Breast epithelium (tissue), 4 donors: ENCODE measurements at places on chromosomes 16 and 17. TPM values are rescaled to one million over a fixed set of nuclear protein-coding genes. Genes with fewer than 3 reads are reported as not detected.

Gene MPP3
- 24.2 TPM for total RNA-seq

Gene LPO
- not detected for total RNA-seq

Gene GJC1
- 4.3 TPM for total RNA-seq

Gene LIMD2
- total RNA-seq = 6.1 TPM

Gene MYH8
- not detected for total RNA-seq

Gene MIEF2
- total RNA-seq = 9.8 TPM

Gene CCL14
- total RNA-seq = 31.5 TPM

Gene CFAP20
- total RNA-seq = 30.5 TPM

Gene KRT28
- not detected for total RNA-seq

Gene GDPD1
- 4.8 TPM for total RNA-seq

Gene RGS9
- total RNA-seq = 5.0 TPM

Gene ARSG
- 9.5 TPM for total RNA-seq

DNA sequence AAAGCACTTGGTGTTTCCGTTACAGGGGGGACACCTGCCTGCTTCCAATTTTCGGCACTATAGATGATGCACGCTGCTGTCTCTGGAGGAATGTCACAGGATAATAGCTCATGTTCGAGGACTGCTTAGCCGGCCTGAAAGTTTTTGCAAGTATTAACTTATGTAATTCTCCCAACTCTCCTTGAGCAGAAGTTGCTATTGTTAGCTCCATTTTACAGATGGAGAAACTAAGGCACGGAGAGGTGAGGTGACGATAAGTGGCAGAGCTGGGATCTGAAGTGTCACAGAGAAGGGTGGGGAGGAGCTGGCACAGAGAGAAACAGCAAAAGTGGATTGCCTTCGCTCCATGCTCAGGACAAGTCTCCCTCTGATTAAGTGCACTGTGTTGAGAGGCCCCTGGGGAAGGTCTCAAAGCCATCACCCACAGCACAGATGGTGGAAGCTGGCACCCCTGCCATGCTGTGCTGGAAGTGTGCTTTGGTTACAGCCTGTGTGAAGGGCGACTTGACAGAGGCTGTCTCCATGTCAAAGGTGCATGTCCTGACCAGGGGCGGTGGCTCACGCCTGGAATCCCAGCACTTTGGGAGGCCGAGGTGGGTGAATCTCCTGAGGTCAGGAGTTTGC lies 40.8 kb upstream of the MEAK7 start:
- no peaks in the 10 kb centered on the region for H3K36me3 ChIP-seq
- no peak for DNase-seq
- no peak overlapping the region for H3K27ac ChIP-seq
- no peaks in the 10 kb centered on the region for H3K4me1 ChIP-seq

DNA sequence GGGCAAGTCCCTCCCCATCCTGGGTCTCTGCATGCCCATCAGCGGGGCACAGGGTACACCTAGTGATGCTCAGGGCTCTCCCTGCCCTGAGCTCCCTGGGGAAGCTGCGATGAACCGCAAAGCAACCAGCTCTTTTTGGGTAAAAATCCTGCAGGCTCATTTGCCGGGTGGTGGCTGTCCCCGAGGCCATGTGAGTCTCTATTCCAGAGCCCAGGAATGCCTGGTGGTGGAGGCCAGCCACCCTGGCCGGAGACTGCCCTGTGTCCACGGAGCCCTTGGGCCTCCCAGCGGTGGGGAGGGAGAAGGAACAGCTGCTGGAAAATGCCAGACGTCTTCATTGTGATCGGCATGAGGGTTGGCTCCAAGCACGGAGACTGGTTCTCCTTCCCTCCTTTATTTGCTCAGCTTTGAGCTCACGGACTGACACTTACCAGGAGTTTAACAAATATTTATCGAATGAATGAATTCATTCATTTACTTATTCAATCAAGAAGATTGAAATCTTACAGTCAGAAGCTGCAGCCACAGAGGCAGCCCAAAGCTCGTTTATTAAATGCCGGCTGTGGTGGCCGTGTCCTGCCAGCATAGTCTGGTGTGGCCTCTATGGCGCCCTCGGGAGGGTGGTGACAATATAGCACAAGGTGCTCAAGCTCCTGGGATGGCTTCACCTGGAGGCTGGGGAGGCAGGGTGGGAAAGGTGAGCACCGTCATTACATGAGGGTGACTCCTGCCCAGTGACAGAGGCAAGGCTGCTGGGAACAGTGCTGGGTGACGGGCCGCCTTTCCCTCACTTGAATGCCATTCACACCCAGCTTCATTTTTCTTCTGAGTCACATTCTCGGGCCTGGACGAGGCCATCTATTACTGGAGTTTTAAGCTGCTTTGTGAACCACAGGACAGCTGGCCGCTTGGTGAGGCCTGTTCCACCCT lies 31.1 kb upstream of the JPH3 start:
- no peaks in the 10 kb centered on the region for H3K4me1 ChIP-seq
- H3K27me3 ChIP-seq = peaks cover 10% of the 10 kb centered on the region
- peak; percentile 71 for DNase-seq
- H3K36me3 ChIP-seq = no peaks in the 10 kb centered on the region

- peak; percentile 93 for DNase-seq
- no peaks in the 10 kb centered on the region for H3K36me3 ChIP-seq
- no peaks in the 10 kb centered on the region for H3K4me1 ChIP-seq
- H3K27me3 ChIP-seq = no peaks in the 10 kb centered on the region
- peak within 1 kb of the TSS; percentile 91 for H3K27ac ChIP-seq
- peak within 1 kb of the TSS; percentile 72 for H3K4me3 ChIP-seq
Measured at GRCh38 chr17:50547035-50547735, at the start of gene SPATA20. Gene SPATA20, plus strand, starts transcription at chr17:50547174. Its CDS starts 35 bp downstream, at chr17:50547209.

- no peak for DNase-seq
- H3K27me3 ChIP-seq = no peaks in the 10 kb centered on the region
- no peak overlapping the region for H3K27ac ChIP-seq
Measured at GRCh38 chr16:12535535-12536411, 267.9 kb downstream of the CPPED1 start.

DNA sequence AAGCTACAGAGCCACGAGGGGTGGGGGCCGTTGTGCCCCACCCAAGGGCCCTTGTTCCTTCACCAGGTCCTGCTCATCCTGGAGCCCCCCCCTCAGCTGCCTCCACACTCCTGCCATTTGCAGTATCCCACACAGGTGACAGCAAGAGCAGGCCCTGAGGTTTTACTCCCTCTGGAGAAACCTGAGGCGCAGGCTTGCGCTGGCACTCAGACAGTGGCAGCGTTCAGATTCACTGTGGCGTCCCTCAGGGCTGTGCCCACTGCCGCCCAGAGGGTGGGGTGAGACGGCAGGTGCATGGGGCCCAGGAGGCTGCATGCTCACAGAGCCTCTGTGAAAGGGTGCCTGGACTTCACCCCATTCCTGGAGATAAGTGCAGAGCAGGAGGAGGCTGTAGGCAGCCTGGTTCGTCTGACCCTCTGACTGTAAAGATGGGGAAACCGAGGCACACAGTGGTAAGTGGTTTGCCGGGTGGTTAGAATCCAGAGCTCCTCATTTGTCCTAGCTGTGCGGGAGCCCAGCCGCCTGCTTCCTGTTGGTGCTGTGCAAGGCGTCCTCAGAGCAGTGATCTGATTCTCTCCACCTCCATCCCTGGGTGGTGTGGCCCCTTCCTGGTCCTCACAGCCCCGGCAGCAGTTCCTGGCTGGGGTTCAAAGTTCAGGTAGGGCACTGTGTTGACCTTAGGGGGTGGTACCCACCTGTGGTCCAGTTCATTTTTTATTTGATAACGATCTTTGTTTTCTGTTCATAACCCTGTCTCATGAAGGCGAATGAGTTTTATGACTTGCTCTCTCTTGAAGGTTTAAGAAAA lies 1.6 kb downstream of the SPIRE2 start:
- no peak overlapping the region for H3K4me3 ChIP-seq
- H3K36me3 ChIP-seq = no peaks in the 10 kb centered on the region
- DNase-seq = no peak
- H3K27ac ChIP-seq = no peak overlapping the region
- no peaks in the 10 kb centered on the region for H3K27me3 ChIP-seq

DNA sequence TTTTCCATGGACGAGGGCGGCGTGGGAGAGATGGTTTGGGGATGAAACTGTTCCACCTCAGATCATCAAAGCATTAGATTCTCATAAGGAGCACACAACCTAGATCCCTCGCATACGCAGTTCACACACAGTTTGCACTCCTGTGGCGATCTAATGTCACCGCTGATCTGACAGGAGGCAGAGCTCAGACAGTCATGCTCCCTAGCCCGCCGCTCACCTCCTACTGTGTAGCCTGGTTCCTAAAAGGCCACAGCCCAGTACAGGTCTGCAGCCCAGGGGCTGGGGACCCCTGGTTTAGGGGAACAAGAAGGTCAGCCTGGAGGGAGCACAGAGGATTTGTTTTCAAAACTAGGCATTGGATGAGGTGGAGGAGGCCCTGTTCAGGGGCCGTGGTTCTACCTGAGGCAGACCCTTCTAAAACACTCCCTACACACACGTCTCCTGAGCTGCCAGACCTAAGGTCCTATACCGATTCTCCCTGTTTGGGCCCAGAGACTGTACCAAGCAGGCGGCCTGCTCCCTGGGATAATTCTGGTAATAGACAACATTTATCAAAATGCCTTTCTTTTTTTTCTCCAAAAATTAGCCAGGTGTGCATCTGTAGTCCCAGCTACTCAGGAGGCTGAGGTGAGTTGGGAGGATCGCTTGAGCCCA lies 38.6 kb downstream of the AXIN2 start:
- H3K27me3 ChIP-seq = no peaks in the 10 kb centered on the region
- H3K4me3 ChIP-seq = no peak overlapping the region
- DNase-seq = no peak
- H3K4me1 ChIP-seq = no peaks in the 10 kb centered on the region

- H3K27ac ChIP-seq = no peak overlapping the region
- H3K4me1 ChIP-seq = no peaks in the 10 kb centered on the region
- no peaks in the 10 kb centered on the region for H3K27me3 ChIP-seq
- no peaks in the 10 kb centered on the region for H3K36me3 ChIP-seq
- DNase-seq = no peak
Measured at GRCh38 chr16:74268372-74268782, 28.2 kb upstream of the PSMD7 start.

DNA sequence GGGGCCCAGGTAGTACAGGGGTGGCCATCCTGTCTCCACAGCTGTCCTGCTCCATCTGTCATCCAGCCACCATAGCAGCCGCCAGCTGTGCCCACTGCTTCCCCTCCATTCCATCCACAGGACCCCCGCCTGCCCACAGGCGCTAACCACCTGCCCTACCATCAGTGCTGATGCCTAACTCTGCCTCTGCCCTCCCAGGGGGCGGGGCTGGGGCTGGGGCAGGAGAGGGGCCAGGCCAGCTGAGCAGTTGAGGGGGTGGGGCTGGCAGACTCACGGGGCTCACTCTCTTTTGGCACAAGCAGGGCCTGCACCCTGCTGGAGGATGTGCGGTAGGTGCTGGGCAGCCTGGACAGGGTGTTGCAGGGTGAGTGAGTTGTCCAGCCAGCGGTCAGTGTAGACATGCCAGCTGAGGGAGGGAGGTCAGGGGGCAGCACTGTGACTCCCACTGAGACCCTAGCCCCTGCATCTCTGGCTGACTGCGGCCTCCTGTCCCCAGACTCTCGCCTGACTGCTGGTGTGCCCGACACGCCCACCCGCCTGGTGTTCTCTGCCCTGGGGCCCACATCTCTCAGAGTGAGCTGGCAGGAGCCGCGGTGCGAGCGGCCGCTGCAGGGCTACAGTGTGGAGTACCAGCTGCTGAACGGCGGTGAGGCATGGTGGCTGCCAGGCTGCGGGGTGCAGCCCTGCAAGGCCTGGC lies 9.6 kb downstream of the GALK1 start:
- H3K27me3 ChIP-seq = no peaks in the 10 kb centered on the region
- H3K4me3 ChIP-seq = no peak overlapping the region
- peaks cover 5% of the 10 kb centered on the region for H3K36me3 ChIP-seq
- no peak for DNase-seq
- H3K4me1 ChIP-seq = peaks cover 5% of the 10 kb centered on the region

DNA sequence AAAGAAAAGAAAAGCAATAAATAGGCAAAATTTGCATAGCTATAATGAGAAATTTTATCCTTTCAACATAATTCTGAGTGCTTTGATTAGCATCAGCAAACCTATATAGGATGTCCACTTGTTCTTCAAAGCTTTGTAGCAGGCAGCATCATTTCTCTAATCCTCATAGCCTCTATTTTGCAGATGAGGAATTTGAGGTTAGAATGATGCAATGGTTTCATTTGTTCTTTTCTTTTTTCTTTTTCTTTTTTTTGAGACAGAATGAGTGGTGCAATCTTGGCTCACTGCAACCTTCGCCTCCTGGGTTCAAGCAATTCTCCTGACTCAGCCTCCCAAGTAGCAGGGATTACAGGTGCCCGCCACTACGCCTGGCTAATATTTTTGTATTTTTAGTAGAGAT lies 594.4 kb downstream of the TOX3 start:
- H3K4me3 ChIP-seq = no peak overlapping the region
- no peaks in the 10 kb centered on the region for H3K4me1 ChIP-seq
- no peak for DNase-seq
- H3K27me3 ChIP-seq = no peaks in the 10 kb centered on the region
- H3K36me3 ChIP-seq = no peaks in the 10 kb centered on the region

DNA sequence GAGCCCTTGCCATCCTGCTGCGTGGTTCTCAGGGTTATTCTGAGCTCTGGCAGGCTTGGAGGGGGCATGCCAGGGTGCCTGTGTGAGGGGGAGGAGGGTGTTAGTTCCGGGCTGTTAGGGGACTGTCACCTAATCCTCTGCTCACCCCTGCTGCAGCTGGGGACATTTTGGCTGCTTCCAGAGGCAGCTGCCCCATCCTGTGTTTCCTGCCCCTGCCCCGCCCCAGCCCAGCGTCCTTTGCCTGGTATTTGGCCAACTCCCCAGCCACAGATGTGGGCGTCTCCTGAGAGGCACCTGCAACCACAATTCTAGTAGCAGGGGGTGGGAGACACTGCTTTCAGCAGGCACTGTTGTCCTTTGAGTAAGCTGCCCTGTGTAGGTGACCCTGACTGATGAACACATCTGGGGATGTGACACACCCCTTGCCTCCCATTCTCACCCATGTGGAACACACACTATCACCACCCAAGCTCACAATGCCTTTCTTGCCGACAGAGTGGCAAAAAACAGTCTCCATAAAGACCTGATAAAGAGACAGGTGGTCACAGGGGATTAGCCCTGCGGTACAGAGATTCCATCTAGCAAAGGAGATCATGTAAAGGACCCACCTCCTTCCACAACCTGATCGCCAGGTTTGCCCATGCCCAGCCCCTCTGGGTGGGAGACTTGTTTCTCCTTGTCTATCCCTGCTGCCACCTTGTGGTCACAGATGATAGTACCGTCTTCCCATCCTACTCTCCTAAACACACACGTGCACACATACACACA lies at the start of gene CHRNE:
Gene CHRNE, minus strand, starts transcription at position 48 of the 768 bp plus-strand sequence. Its CDS starts 35 bp downstream, at position 13.
- no peaks in the 10 kb centered on the region for H3K27me3 ChIP-seq
- H3K4me1 ChIP-seq = no peaks in the 10 kb centered on the region
- H3K27ac ChIP-seq = peak within 1 kb of the TSS; percentile 52
- H3K36me3 ChIP-seq = no peaks in the 10 kb centered on the region

DNA sequence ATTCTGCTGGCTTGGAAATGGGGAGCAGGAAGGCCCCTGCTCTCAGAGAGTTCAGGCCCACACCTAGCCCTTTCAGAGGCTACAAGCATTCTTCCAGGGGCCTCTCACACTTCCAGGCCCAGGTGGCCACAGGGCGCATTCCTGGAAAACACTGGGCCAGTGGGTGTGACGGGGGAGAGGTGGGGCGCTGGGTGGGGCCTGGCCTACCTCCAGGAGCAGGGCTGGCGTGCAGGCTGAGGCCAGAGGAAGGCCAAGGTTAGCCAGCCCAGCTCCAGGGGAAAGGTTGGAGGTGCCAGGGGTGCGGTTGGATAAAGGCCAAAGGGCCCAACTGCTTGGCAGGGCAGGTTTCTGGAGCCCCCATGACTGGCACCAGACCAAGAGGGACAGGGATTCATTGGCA lies 198.2 kb downstream of the MAF start:
- H3K27me3 ChIP-seq = no peaks in the 10 kb centered on the region
- H3K36me3 ChIP-seq = no peaks in the 10 kb centered on the region
- H3K4me3 ChIP-seq = no peak overlapping the region
- no peak for DNase-seq
- no peak overlapping the region for H3K27ac ChIP-seq
